ENCODE measurements at places on chromosomes 1 and 21.

- peak; percentile 56 for DNase-seq
Measured at GRCh38 chr1:228646717-228647522, 88.4 kb upstream of the RHOU start.

- peak; percentile 39 for DNase-seq
Measured at GRCh38 chr1:67832737-67833601, at the start of gene GNG12. TSS of gene GNG12 (minus strand) at chr1:67833467. CDS start at chr1:67707686, 125,781 bp downstream.

DNA sequence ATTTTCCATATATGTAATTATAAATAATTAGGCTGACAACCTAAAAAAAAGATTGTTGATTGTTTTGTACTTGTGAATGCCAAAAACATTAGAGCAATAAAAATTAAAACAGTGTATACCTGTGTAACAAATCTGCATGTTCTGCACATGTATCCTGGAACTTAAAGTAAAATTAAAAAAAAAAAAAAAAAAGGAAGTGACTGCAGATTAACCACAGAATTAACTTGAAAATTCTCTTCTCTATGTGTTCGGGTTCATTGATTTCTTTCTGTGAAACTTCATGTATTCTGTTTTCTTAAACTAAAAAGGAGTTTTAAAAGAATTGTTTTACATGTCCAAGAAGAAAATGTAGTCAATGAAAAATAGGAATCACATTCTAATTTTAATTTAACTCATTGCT lies 95.7 kb downstream of the FASLG start:
- DNase-seq: no peak

DNA sequence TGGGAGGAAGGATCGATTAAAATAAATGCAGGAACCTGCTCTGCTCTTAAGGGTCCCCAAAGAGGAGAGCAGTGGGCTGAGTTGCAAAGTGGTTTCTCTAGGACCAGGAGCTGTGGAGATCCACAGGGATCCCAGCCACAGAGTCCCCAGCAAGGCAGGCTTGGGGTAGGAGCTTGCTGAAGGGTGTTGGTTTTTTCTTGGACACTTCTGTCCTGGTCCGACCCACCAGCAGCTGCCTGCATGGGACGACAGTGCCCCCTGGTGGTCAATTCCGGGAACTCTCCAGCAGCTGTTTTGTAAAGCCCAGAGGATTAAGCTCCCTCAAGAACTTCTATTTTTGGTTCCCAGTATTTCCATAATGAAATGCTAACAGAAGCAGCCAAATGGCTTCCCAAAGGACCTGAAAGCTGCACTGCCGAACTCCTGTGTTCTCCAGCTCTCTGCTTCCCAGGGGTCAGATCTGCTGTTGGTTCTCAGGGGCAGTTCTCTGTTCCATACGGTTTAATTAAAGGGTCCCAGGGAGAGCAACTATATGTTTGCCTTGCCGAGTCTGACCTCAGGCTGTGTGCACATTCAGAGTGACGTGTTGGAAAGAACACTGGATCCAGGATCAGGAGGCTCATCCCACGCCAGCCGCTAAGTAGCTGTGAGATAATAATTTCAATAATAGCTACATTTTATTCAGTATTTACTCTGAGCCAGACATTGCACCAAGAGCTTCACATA lies 23.2 kb downstream of the NENF start:
- DNase-seq: peak; percentile 82

DNA sequence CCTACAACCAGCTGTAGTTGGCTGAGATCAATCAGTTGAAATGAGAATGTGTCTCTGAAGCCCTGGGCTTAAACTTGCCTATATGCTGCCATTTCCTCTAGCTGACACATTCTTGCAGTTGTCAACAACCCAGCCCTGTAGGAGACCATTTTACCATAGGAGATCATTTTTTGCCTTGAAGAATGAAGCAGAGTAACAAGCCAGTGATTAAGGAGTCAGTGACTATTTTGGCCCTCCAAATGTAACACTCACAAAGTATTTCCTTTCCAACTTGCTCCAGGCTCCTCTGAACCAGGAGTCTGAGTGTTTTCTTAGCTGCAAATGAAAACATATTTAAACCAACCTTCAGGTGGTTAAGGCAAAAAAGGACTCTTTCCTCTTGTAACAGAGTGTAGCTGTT lies 183.5 kb downstream of the ZZZ3 start:
- DNase-seq: no peak

GRCh38 chr1:206011057-206011456 lies 7.9 kb upstream of the RAB7B start:
- DNase-seq: no peak

GRCh38 chr1:181718034-181718433 lies 234.7 kb downstream of the CACNA1E start:
- DNase-seq: no peak

GRCh38 chr1:229047840-229048620 lies 222.9 kb upstream of the RAB4A start:
- no peak for DNase-seq

- no peak for DNase-seq
Measured at GRCh38 chr21:39022863-39023693, 160.2 kb downstream of the PSMG1 start.

GRCh38 chr1:30038134-30039025 lies 685.0 kb downstream of the MATN1 start:
- no peak for DNase-seq

DNA sequence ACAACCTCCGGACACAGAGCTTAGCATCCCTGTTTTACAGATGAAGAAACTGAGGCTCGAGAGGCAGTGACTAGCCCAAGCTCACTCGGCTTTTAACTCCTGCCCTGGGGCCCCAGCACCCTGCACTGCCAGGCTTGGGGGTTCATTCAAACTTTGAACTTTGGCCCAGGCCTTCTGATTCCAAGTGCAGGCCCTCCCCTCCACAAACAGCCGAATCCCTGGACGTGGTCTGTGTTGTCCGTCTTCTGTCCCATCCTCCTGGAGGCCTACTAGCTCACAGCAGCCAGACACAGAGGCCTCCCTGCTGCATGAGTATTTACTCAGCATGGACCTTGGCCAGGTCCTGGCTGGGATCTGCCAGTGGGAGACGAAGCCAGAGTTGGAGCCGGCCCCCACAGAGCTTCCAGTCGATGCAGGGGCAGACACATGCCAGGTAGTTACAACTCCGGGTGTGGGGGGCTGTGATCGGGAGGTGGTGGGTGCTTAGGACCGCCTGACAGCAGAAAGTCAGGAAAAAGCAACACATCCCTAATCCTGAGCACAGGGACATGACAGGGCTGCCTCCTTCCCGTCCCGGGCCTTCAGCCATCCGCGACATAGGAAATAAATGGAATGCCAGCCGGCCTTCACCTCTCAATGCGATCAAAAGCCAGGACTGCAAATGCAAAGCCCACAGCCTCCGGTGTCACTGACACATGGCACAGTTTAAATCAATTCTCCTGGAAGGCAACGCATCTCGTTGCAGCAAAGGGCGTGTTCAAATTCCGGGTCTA lies 7.4 kb downstream of the IFFO2 start:
- no peak for DNase-seq

- DNase-seq: peak; percentile 80
Measured at GRCh38 chr1:9101510-9102146, 27.3 kb downstream of the GPR157 start.
